ENCODE measurements at places on chromosomes 3 and 15.

GRCh38 chr15:72156928-72157327 lies 38.7 kb downstream of the SENP8 start:
- DNase-seq = no peak

- DNase-seq = peak; percentile 64
Measured at GRCh38 chr15:73265536-73266153, 103.1 kb downstream of the HCN4 start.

- DNase-seq = no peak
Measured at GRCh38 chr3:173938159-173938558, 540.6 kb downstream of the NLGN1 start.

GRCh38 chr15:81258455-81258854 lies 61.8 kb downstream of the IL16 start:
- DNase-seq = no peak

DNA sequence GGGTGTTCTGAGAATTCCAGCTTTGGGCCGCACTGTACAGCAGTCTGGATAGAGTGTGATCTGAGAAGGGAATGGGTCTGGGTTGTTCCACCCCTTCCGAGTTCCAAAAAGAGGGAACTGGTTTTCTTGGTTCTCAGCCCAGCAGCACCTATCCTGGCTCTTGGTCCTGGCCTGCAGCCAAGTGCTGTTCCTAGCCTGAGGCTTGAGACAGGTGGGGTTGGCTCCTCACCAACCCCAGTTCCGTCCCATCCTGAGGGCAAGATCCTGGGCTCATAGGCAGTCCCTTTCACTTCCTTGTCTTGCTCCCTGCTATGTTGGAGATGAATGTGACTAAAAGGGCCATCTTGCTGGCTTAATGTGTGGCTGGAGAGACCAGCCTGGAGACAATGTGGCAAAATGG lies 15.2 kb downstream of the IVD start:
- no peak for DNase-seq

- no peak for DNase-seq
Measured at GRCh38 chr3:149894205-149894604, 76.5 kb downstream of the PFN2 start.

- DNase-seq = no peak
Measured at GRCh38 chr3:13201851-13202250, 128.6 kb upstream of the IQSEC1 start.

Data from stimulated activated CD8-positive, alpha-beta memory T cell treated with anti-CD3 and anti-CD28 coated beads, Interleukin-4, amount 100 ng/mL, for 48 hours (primary cell).